NCI-H524 treated with DMSO at 0.1 percent for 48 hours (cell line): ENCODE measurements at places on chromosomes 1 and 21.

GRCh38 chr1:87568005-87568404, 239.3 kb downstream of the LMO4 start:
- DNase-seq: no peak

GRCh38 chr1:150555971-150556865, 7.0 kb downstream of the ADAMTSL4 start:
- no peak for DNase-seq

DNA sequence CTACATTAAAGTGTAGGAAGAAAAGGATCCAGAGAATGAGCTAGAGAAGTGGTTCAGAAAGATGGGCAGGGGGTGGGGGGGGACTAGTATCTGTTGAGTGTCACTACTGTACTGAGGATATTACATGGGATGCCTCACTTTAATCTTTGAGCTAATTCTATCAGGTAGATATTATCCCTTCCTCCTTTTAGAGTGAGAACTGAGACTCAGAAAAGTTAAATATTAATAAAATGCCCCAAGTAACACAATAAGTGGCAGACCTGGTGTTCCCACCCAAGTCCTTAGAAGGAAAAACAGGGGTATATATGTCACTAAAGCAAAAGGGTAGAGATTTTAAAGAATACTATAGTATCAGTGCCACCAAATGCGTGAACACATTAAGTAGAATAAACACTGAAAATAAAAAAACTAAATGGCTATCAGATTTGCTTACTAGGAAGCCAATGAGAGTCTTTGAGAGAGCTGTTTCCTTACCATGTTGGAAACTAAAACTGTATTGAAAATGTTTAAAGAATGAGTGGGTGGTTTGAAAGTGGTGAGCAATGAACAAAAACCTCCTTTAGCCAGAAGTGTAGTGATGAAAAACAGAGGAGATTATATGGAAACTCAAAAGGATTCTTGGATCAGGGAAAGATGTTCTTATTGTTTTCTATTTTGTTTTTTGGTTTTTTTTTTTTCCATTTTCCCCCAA, 230.8 kb downstream of the BARHL2 start:
- no peak for DNase-seq

- no peak for DNase-seq
These were observed 5.5 kb upstream of the CD244 start for GRCh38 chr1:160868141-160868540.

DNA sequence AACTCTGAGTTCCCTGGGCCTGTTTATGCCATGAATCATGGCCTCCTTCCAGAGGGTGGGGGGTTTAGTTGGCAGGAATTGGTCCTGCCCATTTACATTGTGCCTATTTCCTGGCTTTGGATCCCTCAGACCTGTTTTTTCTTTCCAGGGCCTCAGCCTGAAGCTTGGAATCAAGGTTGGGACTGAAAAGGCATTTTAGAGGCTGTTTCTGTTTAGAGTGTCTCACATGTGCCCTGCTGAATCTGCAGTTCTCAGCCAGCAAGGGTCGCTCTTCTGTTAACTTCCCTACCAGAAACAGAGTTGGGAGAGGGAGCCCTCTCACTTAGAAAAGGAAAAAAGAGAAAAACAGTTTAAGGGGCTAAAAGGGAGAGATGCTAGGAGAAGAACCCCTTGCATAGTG, 191.1 kb downstream of the PTPRC start:
- DNase-seq: no peak

- no peak for DNase-seq
These were observed 56.9 kb downstream of the MIER1 start for GRCh38 chr1:66981679-66982078.

GRCh38 chr21:28776251-28776650, 216.4 kb downstream of the LTN1 start:
- DNase-seq: no peak

- DNase-seq: no peak
These were observed 8.4 kb upstream of the CRYBG2 start for GRCh38 chr1:26362331-26362730.

- no peak for DNase-seq
These were observed 14.8 kb downstream of the COA6 start for GRCh38 chr1:234388094-234388493.

DNA sequence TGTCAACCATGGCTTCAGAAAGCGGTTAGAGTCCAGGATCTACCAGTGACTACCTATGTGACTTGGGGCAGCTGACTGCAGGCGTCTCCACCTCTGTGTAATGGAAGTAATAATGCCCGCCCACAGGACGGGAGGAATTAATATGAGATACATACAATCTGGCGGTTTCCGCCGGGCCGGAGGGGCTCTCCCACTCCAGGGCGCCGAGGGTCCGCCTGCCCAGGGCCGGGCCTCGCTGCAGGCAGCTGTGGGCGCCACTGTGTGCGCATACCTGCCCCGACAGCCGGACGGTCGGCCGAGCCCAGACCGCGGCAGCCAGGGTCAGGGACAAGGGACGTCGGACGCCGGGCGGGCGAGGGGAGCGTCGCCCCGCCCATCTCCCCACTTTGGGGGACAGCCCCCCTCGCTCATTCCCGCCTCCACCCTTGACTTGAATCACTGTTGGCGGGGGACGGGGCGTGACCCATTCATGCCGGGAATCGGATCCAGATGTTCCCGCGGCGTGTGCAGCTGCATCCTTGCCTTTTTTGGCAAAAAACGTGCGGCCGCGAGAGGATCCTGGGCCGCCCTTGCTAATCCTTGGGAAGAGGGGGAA, 6.0 kb upstream of the SF3A3 start:
- DNase-seq: no peak

DNA sequence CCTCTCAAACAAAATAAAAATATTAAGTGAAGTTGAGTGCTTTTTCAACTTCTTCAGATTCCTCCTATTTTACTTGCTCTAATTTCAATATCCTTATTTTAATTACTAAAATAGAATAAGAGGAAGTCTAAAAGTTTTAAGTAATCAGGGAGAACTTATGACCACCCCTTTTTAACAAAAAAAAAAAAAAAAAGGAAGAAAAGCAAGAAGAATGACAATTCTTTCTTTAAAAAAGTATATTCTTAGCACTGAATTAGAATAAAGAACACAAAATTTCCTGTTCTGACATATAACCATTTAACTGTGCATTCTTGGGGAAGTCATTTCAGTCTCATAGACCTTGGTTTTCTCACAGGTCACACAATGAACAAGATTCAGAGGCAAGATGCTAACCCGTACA, 46.8 kb downstream of the SAMSN1 start:
- no peak for DNase-seq

GRCh38 chr1:204818998-204819397, 51.7 kb upstream of the NFASC start:
- DNase-seq: no peak

GRCh38 chr21:32412162-32413014, at the start of gene EVA1C:
EVA1C (plus strand) TSS chr21:32412706; CDS start chr21:32412854, 148 bp downstream.
- no peak for DNase-seq

DNA sequence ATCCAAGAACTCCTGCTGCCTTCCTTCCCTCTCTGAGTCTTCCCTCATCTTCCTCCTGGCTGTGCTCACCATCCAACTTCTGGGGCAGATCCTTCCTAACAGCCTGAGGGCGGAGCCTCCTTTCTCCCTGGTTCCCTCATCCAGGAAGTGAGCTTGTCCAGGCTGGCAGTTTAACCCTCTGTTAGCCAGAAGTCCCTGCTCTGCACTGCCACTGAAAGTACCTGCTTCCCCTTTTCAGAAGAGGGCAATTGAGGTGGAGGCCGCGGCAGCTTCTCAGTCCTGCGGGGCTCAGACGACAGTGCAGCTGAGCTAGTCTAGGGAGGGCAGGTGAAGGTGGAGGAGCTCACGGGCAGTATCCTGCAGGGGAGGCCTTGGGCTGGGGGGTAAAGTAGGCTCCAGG, 149.1 kb downstream of the FCRL5 start:
- DNase-seq: no peak

- no peak for DNase-seq
These were observed 1.6 kb upstream of the SH3BGRL3 start for GRCh38 chr1:26278303-26278702.

DNA sequence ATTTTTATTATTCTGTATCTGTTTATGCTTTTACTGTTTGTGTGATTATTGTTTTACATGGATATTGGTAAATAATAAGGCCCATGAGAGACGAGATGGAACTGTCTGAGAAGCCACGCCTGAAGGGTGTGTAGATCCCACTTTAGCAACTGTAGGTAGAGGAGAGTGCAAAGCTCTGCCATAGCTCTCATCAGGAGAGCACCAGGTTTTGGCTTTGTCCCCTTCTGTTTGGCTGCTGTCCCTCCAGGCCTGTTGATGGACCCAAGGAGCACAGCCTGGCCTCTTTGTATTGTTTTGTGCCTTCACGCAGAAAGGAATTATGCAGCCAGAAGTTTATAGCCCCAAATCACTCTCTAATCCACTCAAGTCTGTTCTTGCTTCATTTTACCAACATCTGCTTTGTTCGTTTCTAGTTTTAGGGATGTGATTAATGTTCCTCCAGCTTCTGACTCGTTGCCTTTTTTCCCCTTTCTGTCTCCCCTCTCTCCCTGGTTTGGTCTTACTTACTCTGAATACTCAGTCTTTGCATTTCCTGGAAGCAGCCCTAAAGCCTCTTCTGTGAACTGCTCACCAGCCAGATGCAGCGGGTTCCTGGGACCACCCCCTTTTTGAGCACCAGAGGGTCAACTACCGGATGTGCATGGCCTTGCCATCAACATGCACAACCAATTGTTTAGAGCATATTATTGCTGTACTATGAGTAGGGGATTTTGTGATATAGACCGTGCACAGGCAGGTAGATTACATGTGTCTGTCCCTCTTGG, 127.3 kb downstream of the HHAT start:
- peak; percentile 28 for DNase-seq

GRCh38 chr1:100502052-100502792, 35.7 kb upstream of the GPR88 start:
- DNase-seq: no peak

DNA sequence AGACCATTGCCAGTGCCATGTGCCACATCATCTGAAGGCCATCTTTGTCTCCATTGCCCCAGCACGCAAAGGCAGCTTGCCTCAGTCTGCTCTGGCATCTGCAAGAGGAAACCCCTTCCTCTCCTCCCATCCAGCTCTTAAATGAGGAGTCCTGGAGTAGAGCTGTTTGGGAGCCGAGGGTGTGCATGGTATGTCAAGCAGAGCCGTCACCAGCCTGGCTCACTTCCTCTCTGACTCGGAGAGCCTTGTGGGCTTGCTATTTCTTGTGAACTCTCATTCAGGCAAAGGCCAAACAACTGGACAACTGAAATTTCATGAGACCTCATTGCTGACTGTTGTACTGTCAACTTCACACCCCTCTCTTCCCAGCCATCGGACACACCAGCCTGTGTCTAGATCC, 143.9 kb downstream of the SIPA1L2 start:
- DNase-seq: no peak

GRCh38 chr1:224377676-224378006, 21.0 kb downstream of the CNIH4 start:
- no peak for DNase-seq

DNA sequence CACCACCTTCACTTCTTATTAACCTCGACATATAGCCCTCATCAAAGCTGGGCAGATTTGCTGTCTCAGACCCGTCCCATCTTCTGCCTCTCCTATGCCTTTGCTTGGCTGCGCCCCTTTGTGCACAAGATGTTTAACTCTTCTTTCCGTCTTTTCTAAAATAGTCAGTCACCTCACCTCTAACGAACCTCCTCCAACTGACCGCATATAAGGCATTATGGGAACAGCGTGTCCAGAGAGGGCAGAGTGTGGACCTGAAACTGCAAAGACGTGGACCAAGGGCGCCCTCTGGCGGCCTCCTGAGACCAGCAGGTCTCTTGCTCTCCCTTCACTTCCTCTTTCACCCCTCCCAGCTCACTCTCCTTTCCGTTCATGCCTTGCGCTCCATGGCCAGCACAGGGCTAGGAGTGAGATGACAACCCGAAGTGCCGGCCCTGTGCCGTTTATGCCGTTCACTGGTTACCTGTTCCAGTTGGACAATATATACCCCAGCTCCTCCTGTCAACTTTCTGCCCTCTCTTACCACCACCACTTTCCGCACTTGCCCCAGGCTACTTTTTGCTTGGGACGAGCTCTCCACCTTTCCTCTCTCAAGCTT, 2.5 kb upstream of the METTL25B start:
- DNase-seq: peak; percentile 30

DNA sequence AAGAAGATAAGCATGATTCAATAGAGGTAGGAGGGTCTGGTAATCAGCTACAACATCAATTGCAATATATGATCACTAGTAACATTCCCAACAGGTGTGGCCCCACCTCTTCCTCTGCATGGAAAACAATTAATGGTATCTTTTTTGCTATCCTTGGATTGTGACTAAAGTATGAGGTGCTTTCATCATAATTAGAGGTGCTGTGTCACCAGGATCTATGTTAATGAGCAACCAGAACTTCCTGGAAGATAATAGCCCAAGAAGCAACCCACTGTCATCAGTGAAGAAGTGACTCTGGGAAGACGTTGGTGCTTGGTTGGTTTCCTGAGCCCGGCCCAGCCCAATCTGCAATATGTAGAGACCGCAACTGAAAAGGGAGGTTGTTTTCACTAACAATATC, 167.2 kb downstream of the SETD4 start:
- no peak for DNase-seq

DNA sequence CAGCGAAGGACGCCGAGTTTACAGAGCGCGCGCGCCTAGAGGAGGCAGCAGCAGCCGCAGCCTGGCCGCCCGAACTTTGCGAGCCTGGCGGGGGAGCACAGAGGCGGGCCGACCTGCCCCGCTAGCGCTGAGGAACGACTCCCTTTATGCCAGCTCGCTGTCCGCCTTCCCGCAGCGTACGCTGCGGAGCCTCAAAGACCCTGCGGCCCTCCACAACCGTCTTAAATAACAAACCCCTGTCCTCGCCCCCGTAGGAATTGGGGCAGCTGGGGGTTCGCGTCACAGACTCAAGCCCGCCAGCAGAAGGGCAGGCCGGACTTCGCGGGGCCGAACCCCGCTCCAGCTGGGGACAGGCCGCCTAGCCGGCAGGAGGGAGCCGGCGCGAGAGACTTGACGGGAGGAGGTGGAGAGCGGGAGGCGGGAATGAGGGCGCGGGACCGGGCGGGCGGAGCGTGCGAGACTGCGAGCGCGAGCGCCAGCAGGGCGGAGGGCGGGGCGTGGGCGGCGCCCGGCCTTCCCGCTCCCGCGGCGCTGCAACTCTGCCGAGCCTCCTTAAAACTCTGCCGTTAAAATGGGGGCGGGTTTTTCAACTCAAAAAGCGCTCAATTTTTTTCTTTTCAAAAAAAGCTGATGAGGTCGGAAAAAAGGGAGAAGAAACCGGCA, 1.8 kb upstream of the CDKN2C start:
- peak; percentile 30 for DNase-seq

- no peak for DNase-seq
These were observed 65.5 kb downstream of the DMRTB1 start for GRCh38 chr1:53524428-53525375.

DNA sequence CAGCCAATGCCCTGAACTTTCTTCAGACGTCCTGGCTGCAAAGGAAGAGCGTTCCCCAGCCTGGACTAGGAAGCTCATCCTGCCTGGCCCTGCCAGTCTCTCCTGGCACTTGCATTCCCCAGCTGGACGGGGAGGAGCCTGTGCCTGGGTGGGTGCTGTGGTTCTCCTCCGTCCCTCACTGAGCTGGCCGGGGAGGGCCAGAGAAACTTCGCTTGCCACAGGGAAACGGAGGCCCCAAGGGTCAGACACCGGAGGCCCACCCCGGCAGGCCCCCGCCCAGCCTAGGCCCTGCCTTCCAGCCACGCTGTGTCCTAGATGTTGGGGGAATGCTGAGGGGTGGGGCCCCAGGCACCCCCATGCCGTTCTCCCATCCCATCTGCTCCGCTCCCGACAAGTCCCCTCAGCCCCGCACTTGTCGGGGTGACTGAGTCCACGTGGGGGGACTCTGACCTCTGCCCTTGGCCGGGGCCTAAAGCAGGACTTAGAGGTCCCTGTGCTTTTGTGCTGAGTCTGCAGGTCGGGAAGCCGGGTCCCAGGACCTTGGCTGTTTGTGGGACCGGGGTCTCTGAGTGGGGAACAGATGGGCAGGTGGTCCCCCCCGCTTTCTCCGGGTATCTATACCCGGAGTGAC, 4.8 kb downstream of the FTCD start:
- no peak for DNase-seq
